ENCODE measurements at places on chromosomes 13 and 19. TPM values are rescaled to one million over a fixed set of nuclear protein-coding genes. Genes with fewer than 3 reads are reported as not detected.

EMC10 gene
- 68.0 TPM for total RNA-seq

CEACAM4 gene
- not detected for total RNA-seq

- no peak for ATAC-seq
Measured at GRCh38 chr19:46226438-46226973, 3.0 kb upstream of the IGFL1 start.

DNA sequence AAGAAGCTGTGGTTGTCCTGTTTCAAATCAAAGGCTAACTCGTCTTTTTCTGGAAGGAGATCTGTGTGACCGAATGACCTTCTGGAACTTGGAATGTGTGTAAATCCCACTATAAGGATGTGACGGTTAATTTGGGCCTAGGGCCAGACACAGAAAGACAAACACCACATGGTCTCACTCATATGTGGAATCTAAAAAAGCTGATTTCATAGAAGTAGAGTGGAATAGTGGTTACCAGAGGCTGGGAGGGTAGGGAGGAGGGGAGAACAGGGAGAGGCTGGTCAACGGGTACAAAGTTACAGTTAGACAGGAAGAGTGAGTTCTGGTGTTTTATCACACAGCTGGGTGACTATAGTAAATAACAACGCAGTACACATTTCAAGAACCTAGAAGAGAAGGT, 39.3 kb upstream of the RGCC start:
- no peak for ATAC-seq

EML2 gene
- total RNA-seq: 18.3 TPM

NCR1 gene
- not detected for total RNA-seq

DNA sequence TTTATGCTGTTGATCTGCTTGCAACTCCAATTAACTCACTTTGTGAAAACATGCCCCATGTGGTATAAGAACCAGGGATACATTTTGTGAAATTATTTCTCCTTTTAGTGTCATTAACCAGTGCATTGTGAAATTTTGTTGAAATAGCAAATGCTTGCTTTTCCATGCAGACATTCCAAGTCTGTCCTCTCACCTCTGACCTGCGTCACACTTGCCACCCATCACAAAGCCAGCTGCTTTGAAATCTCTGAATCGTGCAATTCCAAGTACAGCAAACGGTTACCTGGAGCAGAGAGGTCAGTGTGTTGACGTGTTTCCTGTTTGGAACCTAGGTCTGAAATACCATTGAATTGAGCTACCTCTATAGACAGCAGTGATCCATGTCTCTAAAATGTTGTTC, 4.9 kb upstream of the SLC25A15 start:
- no peak for ATAC-seq

DNA sequence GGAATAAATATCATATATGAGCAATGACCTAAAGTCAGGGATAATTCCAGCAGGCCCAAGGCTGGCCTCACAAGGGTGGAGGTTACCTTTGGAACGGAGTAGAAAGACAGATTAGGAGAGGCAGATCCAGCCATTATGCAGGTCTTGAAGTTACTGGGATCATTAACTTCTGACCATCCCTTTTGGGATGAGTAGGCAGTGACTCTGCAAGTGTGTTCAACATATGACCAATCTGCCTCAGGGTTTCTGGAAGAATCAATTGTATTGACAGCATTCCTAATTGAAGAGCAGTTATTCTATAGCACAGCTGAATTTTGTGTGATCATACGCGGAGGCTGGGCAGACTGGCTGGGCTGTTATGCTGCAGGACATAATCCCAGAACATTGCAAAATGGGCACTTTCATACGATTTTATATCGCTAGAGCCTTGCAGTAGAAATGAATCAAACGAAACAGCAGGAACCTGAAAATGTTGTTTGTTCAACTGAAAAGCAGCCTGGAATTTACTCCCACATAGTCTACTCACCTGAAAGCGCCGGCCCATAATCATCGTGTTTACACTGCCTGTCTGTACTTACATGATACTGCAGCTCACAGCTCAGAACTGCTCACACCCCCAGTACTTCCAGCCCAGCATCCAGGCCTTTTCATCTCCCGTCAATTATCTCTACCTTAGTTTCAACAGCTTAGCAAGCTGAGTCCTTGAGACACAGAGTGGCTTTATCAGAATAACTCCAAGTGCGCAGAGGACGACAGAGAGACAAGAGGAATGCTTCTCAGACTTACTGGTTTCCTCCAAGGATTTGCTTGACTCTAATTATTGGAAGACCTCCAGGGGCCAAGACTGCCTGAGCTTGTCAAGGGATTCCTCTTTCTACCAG, 556.1 kb downstream of the EFNB2 start:
- no peak for ATAC-seq

- no peak for ATAC-seq
Measured at GRCh38 chr19:54172471-54173358, at the start of gene TMC4. Gene TMC4 (minus strand): TSS chr19:54173160. CDS start chr19:54173117, 43 bp downstream.

LSR gene
- total RNA-seq: 6.6 TPM

KLF16 gene
- 5.9 TPM for total RNA-seq

- no peak for ATAC-seq
Measured at GRCh38 chr13:114067886-114068651, 64.4 kb downstream of the RASA3 start.

- peak; percentile 11 for ATAC-seq
Measured at GRCh38 chr13:28531845-28532387, 37.0 kb upstream of the FLT1 start.

- no peak for ATAC-seq
Measured at GRCh38 chr19:38647966-38648768, 718 bp downstream of the ACTN4 start.

CLEC17A gene
- total RNA-seq: not detected

ACP7 gene
- total RNA-seq: 0.08 TPM

DNA sequence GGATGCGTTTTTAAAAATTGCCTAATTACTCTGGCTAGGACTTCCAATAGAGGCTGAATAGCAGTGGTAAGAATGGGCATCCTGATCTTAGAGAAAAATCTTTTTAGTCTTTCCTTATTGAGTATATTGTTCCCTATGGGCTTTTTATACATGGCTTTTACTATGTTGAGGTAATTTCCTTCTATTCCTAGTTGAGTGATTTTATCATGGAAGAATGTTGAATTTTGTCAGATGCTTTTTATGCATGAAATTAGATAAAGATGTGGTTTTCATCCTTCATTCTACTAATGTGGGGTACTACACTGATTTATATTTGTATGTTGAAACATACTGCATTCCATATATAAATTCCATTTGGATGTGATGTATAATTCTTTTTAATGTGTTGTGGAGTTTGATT, 2673.8 kb downstream of the PCDH9 start:
- ATAC-seq: no peak

DNA sequence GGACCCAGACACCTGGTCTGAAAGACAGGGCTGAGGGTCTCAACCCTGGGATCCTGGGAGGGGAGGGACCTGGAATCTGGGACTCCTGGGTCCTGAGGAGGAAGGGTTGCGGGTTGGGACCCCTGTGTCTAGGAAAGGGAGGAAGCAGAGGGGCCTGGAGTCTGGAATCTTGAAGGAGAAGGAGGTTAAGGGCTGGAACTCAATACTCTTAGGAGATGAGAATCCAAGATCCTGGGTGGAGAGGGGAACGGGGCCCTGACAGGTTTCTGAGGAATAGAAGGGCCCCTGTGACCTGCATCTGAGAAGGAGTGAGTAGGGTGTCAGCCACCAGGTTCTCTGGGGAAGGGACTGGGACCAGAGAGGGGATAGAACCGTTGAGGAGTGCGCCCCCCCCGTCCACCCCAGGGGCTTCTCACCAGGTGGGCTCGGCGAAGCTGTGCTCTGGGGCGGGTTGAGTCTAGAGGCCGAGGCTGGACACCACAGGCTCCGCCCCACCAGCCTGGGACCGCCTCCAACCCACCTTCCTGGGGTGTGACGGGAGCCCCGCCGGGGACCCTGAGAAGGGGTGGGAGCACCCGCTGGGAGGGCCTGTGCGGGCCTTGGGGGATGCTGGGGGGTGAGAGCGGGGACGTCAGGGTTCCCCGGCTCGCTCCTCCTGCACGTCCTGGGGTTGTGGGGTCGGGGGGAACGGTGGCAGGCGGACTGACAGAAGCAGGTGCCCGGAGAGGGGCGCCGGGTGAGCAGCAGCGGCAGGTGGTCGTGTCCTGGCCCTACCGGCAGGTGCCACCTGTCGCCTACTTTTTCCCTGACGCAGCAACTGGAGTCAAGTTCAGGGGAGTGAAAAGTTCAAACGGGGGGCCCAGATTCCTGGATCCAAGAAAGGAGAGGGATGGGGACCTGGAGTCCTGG, at the start of gene MAMSTR:
MAMSTR (minus strand) TSS at position 463 of the 909 bp plus-strand sequence. CDS start 694 bp downstream, outside the sequence.
- no peak for ATAC-seq

DNA sequence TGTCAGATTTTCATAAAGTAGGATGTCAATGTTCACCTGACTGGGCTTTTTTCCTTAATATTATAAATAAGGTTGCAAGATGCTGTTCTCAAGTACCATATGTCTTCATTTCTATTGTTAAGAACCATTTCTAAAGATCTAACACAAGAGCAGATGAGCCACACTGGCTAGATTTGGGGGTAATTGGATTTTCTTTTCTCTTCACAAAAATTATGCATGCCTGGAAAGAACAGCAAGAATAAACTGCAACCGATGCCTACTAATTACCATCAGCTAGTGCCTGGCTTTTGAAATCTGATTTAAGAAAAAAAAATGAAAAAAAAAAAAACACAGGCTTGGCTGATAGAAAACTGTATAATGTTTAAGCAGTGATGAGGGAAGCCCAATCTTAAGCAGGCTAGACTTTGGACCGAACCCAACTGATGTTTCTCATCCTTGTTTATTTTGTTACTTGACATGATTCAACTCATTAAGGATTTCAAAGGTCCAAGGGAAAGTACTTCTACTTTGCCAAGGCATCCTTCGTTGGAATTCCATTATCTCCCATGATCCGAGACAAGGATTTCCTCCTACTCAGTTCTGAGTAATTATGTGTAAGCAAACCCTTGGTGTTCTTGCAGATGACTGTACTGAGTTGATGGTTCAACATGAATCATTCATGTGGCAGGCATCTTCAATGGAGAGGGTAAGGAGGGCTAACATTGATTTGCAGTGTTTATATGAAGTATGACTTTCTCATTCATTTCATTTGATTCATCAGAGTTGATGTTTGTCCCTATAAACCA, 300.5 kb downstream of the SPRY2 start:
- peak; percentile 77 for ATAC-seq

GRCh38 chr13:86922936-86923335, 748.2 kb upstream of the SLITRK5 start:
- ATAC-seq: no peak

DNA sequence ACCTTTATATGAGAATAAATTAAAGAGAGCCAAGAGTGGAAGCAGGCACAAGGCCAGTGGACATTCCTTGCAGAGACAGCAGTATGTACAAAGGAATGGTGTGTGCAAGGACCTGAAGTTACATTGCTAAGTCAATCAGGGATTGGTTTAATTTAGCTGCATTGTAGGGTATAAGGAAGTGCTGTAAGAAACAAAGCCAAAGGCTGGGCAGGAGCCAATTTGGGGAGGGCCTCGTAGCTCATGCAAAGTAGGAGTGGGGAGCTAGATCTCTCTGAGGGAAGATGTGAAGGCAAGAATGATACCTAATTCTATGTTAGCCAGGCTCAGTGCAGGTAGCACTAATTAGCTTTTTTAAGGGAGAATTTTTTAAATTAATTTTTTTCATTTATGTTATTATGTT, 76.7 kb downstream of the SLAIN1 start:
- no peak for ATAC-seq

PROSER3 gene
- 17.1 TPM for total RNA-seq

DNA sequence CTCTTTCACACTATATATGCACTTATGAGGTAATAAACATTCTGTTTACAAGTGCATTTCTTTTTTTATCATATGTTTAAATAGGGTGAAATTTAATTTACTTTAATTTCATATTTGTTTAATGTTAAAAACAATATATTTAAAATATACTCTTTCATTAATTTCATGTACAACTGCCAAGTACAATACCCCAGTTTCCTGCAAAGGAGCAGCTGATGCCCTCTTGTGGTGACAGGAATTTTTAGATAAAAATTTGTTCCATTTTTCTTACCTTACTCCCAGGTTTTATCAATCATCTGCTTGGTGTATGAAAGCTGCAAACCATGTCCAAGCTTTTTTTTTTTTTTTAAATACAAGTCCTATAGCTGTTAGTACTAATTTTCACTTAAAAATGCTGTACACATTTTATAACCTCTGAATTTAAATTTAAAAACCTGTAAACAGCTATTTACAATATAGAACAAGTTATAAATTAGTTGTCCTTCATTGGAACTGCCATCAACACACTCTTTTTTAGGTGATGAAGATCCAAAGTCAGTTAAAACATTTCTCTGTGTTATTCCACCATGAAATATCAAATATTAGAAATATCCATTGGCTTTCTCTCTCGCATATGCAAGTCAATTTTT, 4.9 kb downstream of the PCDH20 start:
- ATAC-seq: no peak

DNA sequence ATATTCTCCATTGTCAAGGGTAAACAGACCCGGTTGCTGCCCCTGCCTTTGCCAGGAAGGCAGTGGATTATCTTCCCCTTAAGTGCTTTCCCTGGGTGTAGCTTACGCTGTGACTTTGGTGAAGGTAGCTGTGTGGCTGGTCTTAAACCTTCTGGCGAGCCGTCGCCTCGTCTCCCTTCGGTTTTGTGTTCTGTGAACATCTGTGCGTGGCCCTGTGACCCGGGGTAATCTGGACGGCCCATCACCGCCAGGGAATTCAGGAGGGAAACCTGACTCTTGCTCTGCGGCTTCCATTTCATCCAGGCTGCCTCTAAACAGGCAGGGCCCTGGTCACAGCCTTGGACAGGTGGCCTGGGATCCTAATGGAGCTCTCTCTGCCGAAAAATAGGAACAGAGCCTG, 78.7 kb downstream of the SHISA2 start:
- no peak for ATAC-seq

- no peak for ATAC-seq
Measured at GRCh38 chr19:9130965-9131364, 4.2 kb upstream of the OR7G3 start.

C1QTNF9B gene
- total RNA-seq: 0.37 TPM

DNA sequence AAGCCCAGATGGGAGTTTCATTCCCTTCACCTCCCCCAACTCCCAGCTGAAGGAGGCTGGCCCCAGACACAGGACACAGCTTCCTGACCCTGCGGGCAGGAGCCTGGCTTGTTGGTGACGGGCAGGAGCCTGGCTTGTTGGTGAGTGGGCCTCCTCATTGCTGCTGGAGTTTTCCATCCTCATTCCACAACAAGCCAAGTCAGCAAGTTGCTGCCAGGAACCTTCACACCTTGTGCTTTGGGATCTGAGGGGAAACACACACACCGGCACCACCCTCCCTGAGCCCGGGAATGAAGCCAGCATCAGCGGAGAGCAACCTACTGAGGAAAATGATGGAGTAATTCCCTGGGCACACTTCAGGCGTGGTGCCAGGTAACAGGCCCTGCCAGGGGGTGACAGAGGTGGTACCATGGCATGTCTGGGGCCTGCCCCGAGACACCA, 74.9 kb downstream of the ALOX5AP start:
- peak; percentile 36 for ATAC-seq

INTS6 gene
- 35.0 TPM for total RNA-seq

DNA sequence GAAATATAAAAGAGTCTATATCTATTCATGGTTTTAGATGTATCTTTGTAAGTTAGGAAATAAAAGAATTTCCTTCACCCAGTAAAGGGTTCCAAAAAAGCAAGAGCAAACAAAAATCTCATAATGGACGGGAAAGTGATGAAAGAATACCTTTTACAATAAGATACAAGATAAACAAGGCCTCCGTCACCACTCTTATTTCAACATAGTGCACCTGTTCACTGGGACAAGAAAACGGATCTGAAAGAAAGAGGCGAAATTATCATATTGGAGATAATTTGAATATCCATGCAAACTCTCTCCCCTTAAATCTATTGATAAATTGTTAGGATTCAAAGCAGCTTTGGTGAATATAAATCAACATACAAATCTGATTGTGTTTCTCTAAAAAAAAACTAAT, 877 bp upstream of the NLRP11 start:
- no peak for ATAC-seq

- no peak for ATAC-seq
Measured at GRCh38 chr19:54389553-54389952, 24.8 kb upstream of the LAIR1 start.
